ENCODE measurements at places on chromosomes 12 and 14.

DNA sequence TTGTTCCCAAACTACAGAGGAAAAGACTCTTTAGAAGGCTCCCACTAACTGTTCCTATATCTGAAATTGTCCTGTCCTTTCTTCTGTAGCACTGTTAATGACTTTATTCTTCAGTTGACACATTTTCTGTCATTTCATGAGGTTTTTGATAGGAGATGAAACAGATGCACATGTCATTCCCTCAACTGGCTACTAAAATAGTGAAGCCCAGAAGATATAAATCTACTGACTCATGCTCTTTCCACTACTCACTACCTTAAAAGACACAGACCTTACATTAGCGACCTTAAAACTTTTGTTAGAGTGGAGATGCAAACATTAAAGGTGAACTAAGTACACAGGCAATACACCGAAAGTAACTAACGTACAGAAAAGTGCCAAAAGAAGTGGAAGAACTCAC lies 59.5 kb upstream of the ANKS1B start:
- DNase-seq, result no peak

GRCh38 chr14:98966016-98966415 lies 306.0 kb downstream of the BCL11B start:
- no peak for DNase-seq

- peak; percentile 64 for DNase-seq
These were observed 36.8 kb downstream of the ZFP36L1 start for GRCh38 chr14:68756000-68756481.

DNA sequence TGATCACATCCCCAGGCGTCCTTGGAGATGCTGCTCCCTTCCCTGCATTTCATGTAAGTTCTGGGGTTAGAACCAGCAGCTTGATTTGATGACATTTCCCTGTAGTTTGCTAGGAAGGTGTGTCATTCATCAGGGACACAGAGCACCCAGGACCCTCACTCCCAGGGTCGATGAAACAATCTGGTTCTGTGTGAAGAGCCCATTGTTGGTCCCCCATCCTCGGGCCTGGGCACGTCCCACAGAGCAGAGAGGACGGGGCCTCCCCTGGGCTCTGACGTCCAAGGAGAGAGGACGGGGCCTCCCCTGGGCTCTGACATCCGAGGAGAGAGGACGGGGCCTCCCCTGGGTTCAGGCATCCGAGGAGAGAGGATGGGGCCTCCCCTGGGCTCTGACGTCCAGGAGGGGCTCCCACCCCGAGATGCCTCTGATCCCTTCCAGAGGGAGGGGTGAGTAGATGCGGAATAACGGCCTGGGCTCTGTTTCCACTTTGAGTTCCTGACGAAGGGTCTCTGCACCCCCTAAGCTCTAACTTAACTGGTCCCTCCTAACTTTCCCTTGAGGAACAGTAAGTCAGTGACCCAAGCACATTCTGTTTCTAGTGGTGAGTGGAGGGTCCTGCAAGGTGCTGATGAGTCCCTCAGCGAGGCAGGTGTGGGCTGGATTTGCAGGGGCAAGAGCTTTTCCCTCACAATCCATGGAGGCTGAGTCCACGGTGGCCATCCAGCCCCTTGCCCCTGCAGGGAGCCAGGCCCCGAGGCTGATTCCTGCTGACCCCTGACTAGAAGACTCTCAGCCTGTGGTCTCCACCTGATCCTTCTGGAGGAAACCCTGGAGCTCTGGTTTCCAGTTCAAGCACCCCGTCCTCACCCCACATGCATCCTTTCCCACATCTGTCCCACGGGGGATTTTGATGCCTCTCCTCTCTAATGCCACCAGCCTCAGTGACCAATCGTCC lies 35.5 kb upstream of the SFSWAP start:
- DNase-seq, result no peak

- DNase-seq, result no peak
These were observed 8.9 kb upstream of the SAV1 start for GRCh38 chr14:50676814-50677516.

- no peak for DNase-seq
These were observed 15.0 kb downstream of the SSH1 start for GRCh38 chr12:108842361-108842760.

- DNase-seq, result no peak
These were observed 22.9 kb downstream of the KRT18 start for GRCh38 chr12:52971679-52972329.

GRCh38 chr12:87349681-87350080 lies 679.5 kb downstream of the C12orf50 start:
- no peak for DNase-seq

DNA sequence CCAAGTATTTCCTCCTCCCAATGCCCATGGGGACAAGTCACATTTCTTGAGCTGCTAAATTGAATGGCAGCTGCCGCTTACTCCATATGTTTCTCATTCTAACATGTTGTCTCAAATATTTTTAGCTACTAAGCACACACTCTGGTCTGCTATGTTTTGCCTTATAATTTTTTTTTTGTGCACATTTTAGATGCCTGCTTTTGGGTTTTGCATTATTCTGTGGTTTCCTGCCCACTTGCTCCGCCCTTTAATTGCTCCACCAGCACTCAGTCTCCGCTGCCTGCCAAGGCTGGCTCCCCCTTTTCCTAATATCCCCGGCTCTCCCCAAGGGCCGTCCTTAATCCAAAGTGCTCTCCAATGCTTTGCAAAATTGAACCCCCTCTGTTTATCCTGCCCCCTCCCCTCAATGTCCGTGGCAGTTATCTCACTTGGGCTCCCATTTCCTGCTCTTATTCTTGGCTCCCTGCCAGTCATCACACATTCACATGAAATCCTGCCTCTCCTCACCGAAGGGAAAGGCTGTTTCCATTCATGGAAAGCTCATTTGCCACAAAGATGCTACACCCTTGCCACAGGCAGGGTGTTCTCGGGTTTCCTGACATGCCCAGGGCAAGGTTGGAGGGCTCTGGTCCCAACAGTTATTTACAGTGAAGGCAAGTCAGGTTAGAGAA lies 79.4 kb downstream of the C12orf75 start:
- DNase-seq, result peak; percentile 46

DNA sequence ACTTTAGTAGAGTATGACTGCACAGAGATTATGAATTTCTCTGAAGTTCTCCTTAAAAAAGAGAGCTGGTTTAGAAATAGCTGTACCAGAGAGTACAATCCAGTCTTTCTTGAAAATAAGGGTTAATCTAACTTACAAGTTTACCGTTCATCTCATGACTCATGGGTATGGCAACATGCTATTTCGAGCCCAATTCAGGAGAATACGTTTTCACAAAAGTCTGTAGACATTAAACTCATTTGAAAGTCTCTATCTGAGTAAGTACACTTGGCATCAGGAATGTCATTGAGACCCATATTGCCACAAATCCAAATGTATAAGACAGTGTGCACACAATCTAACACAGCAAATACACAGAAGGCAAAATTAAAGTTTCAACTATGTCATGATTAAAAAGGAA lies 160.5 kb downstream of the PIK3C2G start:
- no peak for DNase-seq

DNA sequence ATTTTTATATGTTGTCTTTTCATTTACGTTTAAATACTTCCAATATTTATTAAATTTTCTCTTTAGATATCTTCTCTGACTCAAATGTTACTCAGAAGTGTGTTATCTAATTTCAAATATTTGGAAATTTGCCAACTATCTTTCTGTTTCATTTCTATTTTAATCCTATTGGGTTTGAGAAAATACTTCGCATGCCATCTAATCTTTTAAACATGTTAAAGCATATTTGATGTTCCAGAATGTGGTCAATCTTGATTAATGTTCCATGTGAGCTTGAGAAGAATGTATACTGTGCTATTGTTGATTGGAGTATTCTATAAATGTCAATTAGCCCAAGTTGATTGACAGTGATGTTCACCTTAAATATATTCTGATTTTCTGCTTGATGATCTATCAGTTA lies 11.9 kb upstream of the DCN start:
- no peak for DNase-seq

- DNase-seq, result no peak
These were observed 454.8 kb downstream of the TMTC2 start for GRCh38 chr12:83141460-83141994.

GRCh38 chr12:132661972-132662371 lies 25.2 kb downstream of the POLE start:
- no peak for DNase-seq

DNA sequence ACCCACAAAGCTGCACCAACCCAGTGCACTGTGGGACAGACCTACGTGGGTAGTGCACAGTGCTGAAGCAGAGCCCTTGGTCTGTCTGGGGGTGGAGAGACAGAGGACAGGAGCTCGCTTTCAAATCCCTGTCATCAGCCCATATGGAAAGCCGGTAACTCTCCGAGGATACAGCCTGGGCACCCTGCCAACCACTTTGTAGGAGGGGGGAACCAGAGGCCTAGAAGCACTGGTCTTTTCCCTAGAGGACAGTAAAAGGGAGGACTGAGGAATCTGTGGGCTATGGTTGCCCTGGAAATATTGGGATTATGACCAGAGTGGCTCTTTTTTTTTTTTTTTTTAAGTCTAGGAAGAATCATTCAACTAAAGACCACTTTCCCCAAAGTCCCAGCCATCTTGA lies 74.3 kb downstream of the MAP3K9 start:
- no peak for DNase-seq

- DNase-seq, result peak; percentile 61
These were observed 435 bp downstream of the FOXM1 start for GRCh38 chr12:2876431-2877046.

DNA sequence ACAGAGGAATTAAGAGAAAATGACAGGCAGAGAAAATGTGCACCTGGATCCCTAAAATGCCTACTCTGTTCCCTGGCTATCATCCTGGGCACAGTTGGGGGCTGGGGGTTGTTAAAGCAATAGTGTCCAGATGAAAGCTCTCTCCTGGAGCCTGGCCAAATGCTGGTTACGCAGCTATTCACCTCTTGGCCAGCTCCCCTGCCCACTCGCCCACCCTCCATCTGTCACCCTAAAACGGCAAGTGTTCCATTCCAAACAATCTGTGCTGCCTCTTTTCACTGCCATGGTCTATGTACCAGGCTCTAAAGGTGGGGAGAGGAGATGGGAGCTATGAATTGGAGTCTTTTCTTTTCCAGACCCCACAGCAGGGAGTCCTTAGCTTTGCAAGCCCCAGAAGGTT lies 24.7 kb upstream of the NPFF start:
- DNase-seq, result no peak

DNA sequence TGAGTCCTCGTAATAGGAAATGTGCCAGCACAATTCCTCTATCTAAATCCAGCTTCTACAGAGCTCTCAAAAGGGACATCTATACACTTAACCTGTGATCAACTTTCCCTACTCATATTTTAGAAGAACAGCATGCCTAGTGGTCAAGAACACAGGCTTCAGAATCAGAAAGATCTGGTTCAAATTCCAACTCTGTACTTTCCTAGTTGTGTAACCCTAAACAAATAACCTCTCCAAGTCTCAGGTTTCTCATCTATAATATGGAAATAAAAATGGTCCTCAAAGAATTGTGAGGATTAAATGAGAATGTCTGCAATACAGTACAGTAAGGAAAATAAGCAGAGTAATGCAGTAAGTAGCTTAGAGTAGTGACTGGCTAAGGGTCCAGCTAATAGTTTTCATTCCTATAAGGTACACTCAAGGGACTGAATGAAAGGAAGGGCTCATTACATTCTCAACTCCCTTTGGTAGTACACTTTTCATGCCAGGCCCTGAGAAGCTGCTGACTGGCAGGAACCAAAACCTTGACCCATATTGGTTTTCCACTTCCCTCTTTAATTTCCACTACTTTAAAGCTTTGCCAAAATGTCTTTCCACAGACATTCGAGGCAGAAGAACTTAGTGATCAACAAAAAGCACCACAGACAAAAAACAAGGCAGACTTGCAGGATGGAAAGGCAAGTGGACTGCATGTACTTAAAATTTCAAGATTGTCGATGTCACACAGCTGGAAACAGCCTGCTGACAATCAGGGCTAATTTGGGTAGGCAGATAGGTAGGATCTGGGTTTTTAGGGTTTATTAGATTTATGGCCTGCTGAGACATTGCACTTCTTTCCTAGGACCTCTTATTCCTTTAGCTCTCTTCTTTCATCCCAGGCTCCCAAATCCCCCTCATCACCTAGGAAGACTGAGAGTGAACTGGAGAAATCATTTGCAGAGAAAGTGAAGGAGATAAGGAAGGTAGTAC lies 4.3 kb downstream of the CCDC196 start:
- no peak for DNase-seq

- DNase-seq, result peak; percentile 16
These were observed 1.7 kb downstream of the B4GALNT3 start for GRCh38 chr12:461425-461824.

GRCh38 chr12:108689314-108690190 lies 41.8 kb downstream of the CORO1C start:
- peak; percentile 38 for DNase-seq

DNA sequence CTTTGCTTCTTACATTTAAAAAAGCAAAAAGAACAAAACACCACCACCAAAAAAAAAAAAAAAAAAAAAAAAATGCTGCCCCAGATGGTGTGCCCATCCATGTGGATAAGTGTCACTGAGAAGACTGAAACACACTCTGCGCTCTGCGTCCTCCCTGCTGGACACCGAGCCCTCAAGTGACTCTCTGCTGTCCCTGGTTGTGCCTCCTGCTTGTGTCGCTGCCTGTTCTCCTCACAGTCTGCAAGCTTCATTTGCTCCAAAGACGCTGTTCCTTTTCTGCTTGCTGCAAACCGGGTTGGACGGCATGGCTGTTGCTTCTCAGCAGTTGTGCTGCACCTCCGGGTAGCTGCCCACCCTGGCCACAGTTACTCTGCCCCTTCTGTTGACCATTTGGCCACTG lies 276.2 kb upstream of the ATP2B1 start:
- DNase-seq, result no peak

DNA sequence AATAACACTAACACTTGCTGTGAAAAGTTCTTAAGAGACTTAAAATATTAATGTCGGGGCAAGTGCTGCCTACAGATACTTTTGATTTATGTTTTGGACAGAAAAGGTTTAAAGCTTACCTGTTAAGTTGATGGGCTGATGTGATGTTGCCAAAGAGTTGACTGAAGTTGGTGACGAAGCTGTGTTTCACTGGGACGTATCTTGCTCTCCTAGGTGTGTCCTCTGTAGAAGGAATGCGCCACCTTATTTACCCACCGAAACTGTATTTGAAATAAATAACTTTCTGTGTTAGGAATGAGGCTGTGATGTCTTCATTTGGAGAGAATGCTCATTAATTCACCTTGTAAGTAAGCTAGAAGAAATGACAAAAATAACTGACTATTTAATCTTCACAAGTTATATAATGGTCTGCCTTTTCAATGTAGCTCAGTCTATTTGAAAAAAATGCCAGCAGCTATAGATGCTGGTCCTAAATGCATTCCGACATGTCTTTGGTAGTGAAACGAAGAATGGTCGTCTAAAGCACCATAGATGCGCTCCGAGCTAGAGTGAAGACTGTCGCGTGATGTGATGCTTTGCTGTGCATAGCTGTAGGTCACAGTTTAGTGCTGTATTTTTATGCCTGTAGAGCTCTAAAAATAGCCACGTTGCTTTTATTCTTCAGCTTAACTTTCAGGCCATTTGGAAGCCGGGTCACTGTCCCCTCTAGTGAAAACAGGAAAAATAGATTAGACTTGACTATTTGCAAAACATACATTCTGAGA lies at the start of gene RD3L:
RD3L (minus strand) TSS at position 557 of the 764 bp plus-strand sequence. CDS start 834 bp downstream, outside the sequence.
- no peak for DNase-seq

GRCh38 chr12:32400866-32401265 lies 1.5 kb downstream of the FGD4 start:
- no peak for DNase-seq

GRCh38 chr12:77315407-77315806 lies 250.0 kb upstream of the E2F7 start:
- DNase-seq, result no peak

All from right kidney (tissue), 9 donors.